ENCODE measurements at places on chromosomes 3 and 15. TPM values are rescaled to one million over a fixed set of nuclear protein-coding genes. Genes with fewer than 3 reads are reported as not detected.

Gene ALDH1A2
- total RNA-seq = 57.0 TPM

Gene CA12
- 0.38 TPM for total RNA-seq

Gene FAM107A
- 0.76 TPM for total RNA-seq

Gene SPINK8
- not detected for total RNA-seq

Gene UBAP1L
- total RNA-seq = 3.8 TPM
